ENCODE measurements at places on chromosomes 4 and X. TPM values are rescaled to one million over a fixed set of nuclear protein-coding genes. Genes with fewer than 3 reads are reported as not detected.
A peak's percentile ranks its signal among the peaks of the same experiment; 100 is the strongest.

CENPVL1 gene
- total RNA-seq = not detected

GRCh38 chr4:6456450-6456849 is 16.0 kb downstream of the PPP2R2C start:
- DNase-seq = no peak
- no peak overlapping the region for H3K27ac ChIP-seq
- H3K4me1 ChIP-seq = no peaks in the 10 kb centered on the region

- no peaks in the 10 kb centered on the region for H3K36me3 ChIP-seq
- H3K4me1 ChIP-seq = peaks cover 3% of the 10 kb centered on the region
- H3K27me3 ChIP-seq = no peaks in the 10 kb centered on the region
Measured at GRCh38 chrX:22748093-22748999, 251.4 kb upstream of the DDX53 start.

HPGDS gene
- total RNA-seq = not detected

- no peaks in the 10 kb centered on the region for H3K27me3 ChIP-seq
- no peak for DNase-seq
- no peaks in the 10 kb centered on the region for H3K36me3 ChIP-seq
- H3K4me3 ChIP-seq = no peak overlapping the region
- no peaks in the 10 kb centered on the region for H3K4me1 ChIP-seq
Measured at GRCh38 chrX:126167560-126167959, 1.5 kb upstream of the DCAF12L2 start.

- DNase-seq = no peak
- no peaks in the 10 kb centered on the region for H3K27me3 ChIP-seq
- no peak overlapping the region for H3K27ac ChIP-seq
- H3K4me1 ChIP-seq = no peaks in the 10 kb centered on the region
Measured at GRCh38 chrX:88883200-88883599, 136.2 kb downstream of the CPXCR1 start.

GRCh38 chr4:108473163-108473720 is 147.1 kb upstream of the RPL34 start:
- no peak overlapping the region for H3K27ac ChIP-seq
- H3K27me3 ChIP-seq = peaks cover 5% of the 10 kb centered on the region
- H3K4me3 ChIP-seq = no peak overlapping the region
- H3K36me3 ChIP-seq = no peaks in the 10 kb centered on the region
- no peak for DNase-seq
- no peaks in the 10 kb centered on the region for H3K4me1 ChIP-seq

DNA sequence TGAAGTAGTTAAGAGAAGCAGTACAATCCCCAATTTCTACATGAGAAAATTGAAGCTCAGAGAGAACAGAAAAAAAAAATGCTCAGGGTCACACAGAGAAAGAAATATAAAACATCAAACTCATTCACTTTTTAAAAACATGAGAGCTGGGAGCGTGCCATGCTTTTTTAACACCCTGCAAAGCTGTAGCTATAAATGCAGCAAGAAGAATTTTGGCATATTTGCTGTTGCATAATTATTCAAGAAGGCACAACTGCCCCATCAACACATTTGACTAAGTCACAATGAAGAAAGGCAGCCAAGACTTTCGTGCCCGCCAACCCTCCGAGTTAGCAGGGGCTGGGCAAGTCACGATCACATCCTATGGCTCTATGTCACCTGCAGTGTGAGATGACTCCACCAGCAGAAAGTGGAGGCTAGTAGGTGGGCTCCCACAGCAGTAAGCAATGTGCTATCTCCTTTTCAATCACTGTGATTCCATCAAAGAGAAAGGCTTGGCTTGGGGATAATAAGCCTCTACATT is 214.8 kb downstream of the DHX15 start:
- H3K4me1 ChIP-seq = peaks cover 8% of the 10 kb centered on the region
- H3K27ac ChIP-seq = no peak overlapping the region
- no peaks in the 10 kb centered on the region for H3K36me3 ChIP-seq

GRCh38 chr4:122703868-122704267 is 28.6 kb upstream of the BBS12 start:
- DNase-seq = no peak
- H3K27me3 ChIP-seq = no peaks in the 10 kb centered on the region
- no peaks in the 10 kb centered on the region for H3K36me3 ChIP-seq
- no peak overlapping the region for H3K4me3 ChIP-seq
- no peaks in the 10 kb centered on the region for H3K4me1 ChIP-seq

COL4A6 gene
- 36.9 TPM for total RNA-seq

DNA sequence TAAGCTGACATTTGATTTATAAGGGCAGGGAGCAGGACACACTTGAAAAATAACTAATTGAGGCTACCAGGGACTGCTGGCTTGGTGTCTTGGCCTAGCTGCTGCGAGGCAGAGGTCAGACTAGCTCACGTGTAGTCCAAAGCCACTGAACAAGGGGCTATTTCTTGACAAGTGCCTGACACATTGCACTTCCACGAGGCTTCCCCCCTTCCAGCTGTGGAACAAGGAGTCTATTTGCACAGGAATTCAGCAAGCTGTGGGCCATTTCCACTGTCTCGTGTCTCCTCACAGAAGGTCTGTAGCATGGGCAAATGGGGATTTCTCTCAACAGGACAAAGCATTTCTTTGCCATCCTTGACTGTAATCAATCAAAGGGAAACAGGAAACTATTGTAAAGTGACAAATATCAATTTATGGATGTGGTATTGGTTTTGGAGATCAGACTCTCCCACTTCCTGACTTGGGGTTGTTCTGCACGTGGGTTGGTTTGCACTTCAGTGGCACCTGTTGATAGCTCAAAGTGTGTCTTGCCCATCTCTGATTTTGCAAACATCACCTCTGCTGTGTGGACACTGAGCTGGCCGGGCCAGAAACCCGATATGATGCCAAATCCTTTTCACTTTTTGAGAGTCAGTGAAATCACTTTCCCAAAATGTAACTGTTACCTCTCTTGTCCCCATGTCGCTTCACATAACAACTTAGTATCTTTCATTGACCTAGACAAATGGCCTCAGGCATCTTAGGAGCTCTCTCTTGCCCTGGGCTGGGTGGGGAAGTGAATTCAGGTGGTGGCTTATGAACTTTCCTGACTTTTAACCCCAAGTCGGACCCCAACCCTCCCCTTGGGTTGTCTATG is 107.4 kb upstream of the MAMLD1 start:
- no peak for DNase-seq
- H3K36me3 ChIP-seq = no peaks in the 10 kb centered on the region
- no peak overlapping the region for H3K27ac ChIP-seq
- peaks cover 38% of the 10 kb centered on the region for H3K4me1 ChIP-seq

DNA sequence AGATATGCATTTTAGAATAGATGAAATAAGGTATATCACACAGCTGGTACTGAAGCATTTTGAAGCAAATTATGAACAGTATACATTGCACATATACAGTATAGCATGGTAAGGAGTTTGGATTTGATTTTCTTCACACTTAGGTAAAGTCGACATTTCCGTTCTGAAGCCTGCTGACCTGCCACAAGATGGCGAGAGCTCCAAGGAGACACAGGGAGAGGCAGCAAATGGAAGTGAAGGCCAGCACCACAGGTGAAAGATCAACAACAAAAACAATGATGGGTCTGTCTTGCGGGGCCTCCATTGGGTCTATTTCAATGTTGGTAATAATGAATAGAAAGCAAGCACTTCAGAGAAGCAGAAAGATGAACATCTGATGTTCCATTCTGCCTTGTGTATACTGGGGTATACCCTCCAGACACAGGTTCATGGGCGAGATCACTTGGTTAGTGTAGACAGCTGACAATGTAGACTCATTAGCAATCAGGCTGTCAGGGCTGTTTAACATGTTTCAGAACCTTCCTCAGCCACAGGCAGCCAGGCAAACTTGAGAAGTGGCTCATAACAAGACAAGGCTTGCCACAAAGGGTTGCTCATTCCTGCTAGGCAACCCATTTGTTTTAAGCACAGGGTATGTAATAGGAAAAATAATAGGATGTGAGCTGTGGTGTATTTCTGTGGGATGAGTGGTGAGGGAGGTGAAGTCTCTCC is 21.4 kb upstream of the NOX1 start:
- no peak overlapping the region for H3K27ac ChIP-seq
- H3K4me3 ChIP-seq = no peak overlapping the region
- no peaks in the 10 kb centered on the region for H3K27me3 ChIP-seq
- no peaks in the 10 kb centered on the region for H3K36me3 ChIP-seq

GC gene
- total RNA-seq = not detected

FMR1NB gene
- not detected for total RNA-seq

ATP2B3 gene
- 0.39 TPM for total RNA-seq

DNA sequence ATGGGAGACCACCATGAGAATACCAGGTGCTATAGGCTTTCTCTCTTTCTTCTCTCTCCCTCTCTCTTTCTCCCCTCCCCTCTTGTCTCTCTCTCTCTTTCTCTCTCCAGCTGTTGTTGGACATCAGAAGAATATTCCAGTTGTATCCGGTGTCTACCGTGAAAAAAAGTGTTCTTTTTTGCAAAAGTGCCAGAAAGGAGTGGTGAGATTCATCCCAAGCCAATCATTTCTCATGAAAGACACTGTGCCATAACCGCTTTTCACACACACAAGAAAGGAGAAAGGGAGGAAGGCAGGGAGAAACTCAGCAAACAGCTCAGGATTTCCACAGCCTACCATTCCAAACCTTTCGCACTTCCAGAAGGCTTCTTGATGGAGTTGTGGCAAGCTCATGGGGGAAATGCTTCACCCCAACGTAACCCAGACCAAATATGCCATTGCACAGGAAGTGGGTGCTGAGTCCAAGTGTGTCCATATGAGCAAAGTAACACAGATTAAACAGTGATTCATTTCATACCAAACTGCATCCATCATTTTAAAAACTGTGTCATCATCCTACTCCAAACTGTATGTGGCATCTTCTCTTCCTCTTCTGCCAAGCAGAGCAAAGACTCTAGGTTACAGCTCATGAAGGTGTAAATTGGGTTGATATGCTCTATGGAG is 224.0 kb downstream of the APBB2 start:
- peaks cover 40% of the 10 kb centered on the region for H3K4me1 ChIP-seq
- no peaks in the 10 kb centered on the region for H3K27me3 ChIP-seq
- no peak for DNase-seq
- H3K36me3 ChIP-seq = no peaks in the 10 kb centered on the region
- H3K27ac ChIP-seq = peak overlapping the region; percentile 84

VSIG4 gene
- not detected for total RNA-seq

ZDHHC15 gene
- total RNA-seq = 0.08 TPM

GRCh38 chr4:139367421-139368090 is 65.3 kb upstream of the NDUFC1 start:
- peaks cover 37% of the 10 kb centered on the region for H3K4me1 ChIP-seq
- H3K27me3 ChIP-seq = no peaks in the 10 kb centered on the region
- DNase-seq = no peak
- H3K27ac ChIP-seq = peak overlapping the region; percentile 62

FRMD7 gene
- 0.44 TPM for total RNA-seq

DNA sequence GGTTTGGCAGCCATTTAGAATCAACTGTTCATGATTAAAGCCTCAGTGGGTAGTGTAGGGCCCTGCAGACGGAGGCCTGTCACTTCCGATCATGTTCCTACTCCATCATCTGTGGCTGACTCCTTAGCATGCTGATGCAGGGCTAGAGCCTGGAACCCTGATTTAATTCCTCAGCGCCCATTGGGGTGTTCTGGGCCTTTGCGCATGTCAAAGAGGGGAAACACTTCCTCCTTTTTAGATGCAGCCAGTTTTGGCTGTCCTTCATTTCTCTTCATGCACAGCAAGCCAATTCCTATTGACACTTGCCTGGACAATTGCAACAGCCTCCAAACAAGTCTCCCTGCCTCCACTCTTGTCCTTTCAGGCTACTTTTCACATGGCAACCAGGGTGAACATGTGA is 51.9 kb upstream of the MAGEA4 start:
- H3K36me3 ChIP-seq = no peaks in the 10 kb centered on the region
- no peaks in the 10 kb centered on the region for H3K4me1 ChIP-seq
- H3K27me3 ChIP-seq = no peaks in the 10 kb centered on the region
- no peak overlapping the region for H3K27ac ChIP-seq
- H3K4me3 ChIP-seq = no peak overlapping the region
- DNase-seq = no peak

GRCh38 chrX:134658002-134658759 is at the start of gene PLAC1:
Gene PLAC1 (minus strand): TSS chrX:134658471. CDS start chrX:134566682, 91,789 bp downstream.
- H3K27me3 ChIP-seq = no peaks in the 10 kb centered on the region
- H3K4me1 ChIP-seq = no peaks in the 10 kb centered on the region
- no peak within 1 kb of the TSS for H3K4me3 ChIP-seq
- no peak for DNase-seq

IL2 gene
- total RNA-seq = not detected

- H3K4me3 ChIP-seq = no peak overlapping the region
- H3K27ac ChIP-seq = no peak overlapping the region
- no peak for DNase-seq
Measured at GRCh38 chr4:84862064-84862463, 104.4 kb downstream of the WDFY3 start.

DNA sequence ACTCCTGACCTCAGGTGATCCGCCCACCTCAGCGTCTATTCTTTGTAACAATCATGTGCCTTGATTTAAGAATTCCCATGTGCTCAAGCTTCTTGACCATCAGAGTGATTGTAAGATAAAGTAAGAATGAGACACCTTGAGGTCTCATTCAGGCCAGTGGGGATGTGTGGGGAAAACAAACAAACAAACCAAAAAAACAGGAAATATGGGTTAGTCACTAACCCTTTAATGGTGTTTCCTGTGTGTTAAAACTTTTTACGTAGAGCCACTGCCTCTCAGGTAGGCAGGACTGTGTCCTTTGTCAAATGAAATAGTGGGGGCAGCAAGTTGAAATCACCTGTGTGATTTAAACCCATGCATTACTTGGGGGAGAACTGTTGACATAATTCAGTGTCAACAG is 91.5 kb upstream of the DHRSX start:
- no peaks in the 10 kb centered on the region for H3K27me3 ChIP-seq
- H3K4me1 ChIP-seq = peaks cover 14% of the 10 kb centered on the region
- no peak overlapping the region for H3K27ac ChIP-seq
- no peak for DNase-seq

FAM47A gene
- not detected for total RNA-seq

DNA sequence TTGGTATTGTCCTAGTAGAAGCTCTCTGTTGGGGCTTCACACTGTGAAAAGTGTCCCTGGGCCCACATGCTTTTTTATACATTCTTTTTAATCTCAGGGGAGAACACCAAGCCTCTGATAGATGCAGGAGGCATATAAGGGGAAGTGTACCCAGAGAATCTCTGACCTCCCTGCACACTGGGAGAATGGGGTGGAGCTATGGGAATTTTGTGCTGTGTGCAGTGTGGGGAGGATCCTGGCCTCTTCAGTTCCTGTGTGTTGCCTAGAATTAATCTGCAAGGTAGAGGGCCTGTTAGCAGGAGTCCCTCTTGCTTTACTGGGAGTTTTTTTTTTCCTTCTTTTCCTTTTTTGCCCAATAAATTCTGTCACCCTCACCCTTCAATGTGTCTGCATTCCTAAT is 49.2 kb upstream of the SPIN4 start:
- no peaks in the 10 kb centered on the region for H3K27me3 ChIP-seq
- no peaks in the 10 kb centered on the region for H3K36me3 ChIP-seq
- no peak overlapping the region for H3K27ac ChIP-seq

- DNase-seq = no peak
- H3K4me1 ChIP-seq = peaks cover 14% of the 10 kb centered on the region
- H3K36me3 ChIP-seq = no peaks in the 10 kb centered on the region
- no peaks in the 10 kb centered on the region for H3K27me3 ChIP-seq
- H3K4me3 ChIP-seq = no peak overlapping the region
- no peak overlapping the region for H3K27ac ChIP-seq
Measured at GRCh38 chr4:159065513-159066240, 37.2 kb upstream of the RAPGEF2 start.

PTTG2 gene
- not detected for total RNA-seq
